ENCODE measurements at places on chromosomes 7 and 10.

DNA sequence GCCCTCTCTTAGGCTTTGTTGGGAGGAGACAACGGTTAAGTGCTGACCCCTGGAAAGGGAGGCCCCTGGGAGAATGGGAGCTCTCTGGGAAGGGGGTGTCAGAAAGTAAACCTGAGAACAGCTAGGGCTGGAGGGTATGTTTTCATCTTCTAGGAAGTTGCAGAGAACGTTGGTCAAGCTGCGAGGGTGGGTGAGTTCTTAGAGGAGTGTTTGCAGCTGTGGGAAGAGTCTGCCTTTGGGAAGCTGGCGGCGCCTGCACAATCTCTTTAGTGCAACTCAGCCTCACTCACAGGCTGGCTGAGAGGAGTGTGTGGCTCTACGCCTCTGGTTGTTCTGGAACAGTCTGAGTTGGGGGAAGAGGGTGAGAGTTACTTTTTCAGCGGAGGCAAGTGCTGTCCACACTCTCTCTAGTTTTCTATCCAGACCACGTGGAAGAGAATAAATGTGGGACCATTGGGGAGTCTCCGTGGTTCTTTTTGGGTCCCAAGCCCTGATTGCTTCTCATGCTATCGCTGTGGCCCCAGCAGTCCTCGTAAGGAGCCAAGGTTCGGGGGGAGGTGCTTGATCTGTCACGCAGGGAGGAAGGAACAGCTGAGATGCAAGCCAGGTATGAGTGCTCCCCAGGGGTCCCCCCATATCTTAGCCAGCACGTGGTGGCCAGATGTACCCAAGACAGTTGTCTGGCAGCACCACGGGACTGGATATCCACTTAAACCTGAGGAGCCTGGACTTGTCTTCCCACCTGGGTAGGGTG lies 237.2 kb downstream of the BUB3 start:
- no peak for DNase-seq

GRCh38 chr7:72453471-72453870 lies 41.3 kb upstream of the CALN1 start:
- no peak for DNase-seq

- peak; percentile 37 for DNase-seq
These were observed 79.9 kb downstream of the ELFN1 start for GRCh38 chr7:1749864-1750466.

DNA sequence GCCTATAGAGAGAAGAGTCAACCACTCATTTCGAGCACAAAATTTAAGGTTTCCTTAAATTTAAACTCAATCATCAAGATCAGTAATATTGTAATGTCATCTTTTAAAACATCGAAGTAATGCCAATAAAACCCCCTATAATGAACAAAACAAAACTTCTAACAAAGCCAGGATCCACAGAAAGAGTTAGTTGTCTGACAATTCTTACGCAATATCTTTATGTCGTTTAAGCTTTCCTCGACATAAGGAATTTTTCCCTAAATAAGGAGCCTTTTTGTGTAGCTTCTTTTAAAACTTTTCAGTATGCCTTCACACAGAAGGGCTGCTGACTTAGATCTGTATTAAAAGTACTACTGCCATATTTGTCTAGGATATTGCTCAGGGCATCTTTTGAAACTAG lies 7.5 kb downstream of the EBLN1 start:
- no peak for DNase-seq

DNA sequence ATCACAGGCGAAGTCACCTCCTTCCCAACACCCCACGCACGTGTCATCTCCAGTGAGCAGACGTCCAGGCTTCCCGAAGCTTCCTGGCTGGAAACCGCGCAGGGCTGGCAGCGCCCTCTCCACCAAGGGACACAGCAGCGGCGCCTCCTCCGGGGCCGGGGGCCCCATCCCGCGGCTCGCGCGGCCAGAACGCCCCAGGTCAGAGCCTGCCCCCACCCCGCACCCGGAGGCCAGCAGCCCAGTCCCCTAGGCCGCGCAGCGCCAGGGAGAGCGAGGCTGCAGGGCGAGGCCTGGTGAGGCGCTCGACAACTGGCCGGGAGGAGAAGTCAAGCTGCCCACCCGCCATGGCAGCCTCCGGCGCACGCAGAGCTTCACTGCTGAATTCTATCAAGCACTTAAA lies 247.0 kb downstream of the SEMA3D start:
- no peak for DNase-seq

GRCh38 chr7:119555788-119556187 lies 717.2 kb upstream of the KCND2 start:
- DNase-seq, result no peak

DNA sequence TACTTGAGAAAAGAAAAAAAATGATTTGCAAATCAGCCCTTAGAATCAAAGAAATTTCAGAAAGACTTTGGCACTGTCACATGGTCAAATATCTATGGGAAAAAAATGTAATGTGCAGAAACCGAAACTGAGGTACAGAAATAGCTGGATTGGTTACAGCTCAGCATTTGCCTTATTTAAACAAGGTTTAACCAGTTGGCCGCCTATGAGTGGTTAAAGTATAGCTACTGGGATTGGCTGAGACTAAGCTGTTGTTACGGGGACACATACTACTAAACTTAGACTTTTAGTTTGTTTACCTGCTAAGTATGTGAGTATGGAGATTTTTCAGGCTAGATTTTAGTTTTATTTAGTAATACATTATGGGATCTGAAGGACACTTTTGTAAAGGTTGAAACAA lies 38.6 kb downstream of the SFTPD start:
- no peak for DNase-seq

DNA sequence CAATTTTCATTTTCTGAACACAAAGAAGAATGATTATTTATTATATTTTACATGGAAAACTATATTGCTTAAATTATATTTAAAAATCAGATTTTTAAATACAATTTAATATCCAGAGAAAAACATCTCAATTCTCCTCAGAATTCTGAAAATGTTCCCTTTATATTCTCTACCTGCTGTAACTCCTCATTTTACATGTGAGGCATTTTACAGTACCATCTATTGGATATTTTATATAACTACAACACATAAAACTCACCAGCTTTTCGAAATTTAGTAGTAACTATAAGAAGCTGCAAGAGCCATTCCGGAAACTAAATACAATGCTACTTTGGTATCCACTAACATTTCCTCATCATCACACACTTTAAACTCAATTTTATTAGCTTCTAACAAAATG lies 264.6 kb downstream of the DGKB start:
- no peak for DNase-seq

DNA sequence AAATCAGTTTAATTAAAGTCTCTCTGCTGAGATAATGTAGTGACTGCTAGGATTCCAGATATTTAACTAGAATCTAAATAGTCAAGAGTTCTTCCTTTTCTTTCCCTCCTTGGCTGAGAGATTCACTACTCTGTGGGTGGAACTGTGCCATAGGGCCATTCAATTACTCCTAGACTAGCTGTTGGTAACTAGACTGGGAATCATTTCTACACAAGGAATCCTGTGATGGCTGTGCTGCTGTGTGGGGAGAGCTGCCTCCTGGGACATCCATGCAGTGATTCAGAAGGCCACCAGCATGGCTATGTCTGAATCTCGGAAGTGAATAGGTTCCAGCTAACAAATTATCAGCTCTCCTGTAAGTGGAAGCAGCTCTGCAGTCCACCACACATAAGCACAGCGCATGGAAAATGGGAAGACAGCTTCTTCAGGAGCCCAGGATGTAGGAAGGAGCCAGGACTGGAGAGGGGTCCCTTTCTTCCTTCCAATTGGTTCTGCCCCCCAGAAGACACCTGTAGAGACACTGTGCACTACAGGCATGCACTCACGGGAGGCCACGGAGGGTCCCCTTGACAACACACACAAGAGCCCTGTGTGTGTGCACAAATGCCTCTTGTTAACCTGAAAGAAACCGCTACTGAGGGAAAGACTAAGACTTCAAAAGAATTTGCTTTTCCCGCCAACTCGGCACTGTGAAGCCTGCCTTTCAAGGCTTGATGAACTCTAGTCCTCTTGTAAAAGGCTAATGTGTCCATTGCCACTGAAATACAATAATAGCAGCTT lies 66.5 kb downstream of the SCRN1 start:
- no peak for DNase-seq

- no peak for DNase-seq
These were observed 8.8 kb downstream of the ADAMTS14 start for GRCh38 chr10:70680899-70681730.

DNA sequence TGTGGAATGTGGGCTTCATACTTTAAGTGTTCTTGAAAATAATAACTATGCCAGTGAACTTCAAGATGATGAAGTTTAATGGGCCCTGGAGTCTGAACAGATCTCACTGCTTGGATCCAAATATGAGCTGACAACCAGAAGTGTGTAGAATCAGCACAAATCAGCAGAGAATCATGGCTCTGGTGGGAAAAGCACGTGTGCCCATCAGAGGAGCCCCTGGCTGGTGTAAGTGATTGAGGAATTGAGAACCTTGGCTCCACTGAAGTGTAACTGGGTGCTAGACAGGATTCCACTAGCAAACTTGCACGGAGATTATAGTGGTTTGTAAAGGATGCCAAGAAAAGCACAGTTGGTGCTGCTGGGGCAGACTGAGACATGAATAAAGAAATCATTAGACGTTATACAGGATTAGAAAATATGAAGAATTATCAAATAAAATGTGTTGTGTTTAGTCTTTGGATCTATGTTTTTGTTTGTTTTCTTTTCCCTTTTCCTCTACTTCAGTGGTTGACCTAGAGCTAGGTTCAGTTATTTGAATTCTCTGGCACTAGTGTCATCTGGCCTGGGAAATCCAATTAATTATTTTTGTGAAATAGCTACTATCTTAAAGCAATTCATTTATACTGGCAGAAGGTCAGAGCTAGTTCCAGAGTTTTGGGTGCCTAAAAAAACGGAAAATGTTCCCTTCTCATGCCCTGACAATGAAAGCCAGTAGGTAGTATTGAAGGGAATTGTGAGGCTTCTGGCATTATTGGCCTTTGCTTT lies 175.7 kb upstream of the MEOX2 start:
- DNase-seq, result peak; percentile 62

GRCh38 chr10:59700709-59701108 lies 8.9 kb downstream of the SLC16A9 start:
- DNase-seq, result no peak

DNA sequence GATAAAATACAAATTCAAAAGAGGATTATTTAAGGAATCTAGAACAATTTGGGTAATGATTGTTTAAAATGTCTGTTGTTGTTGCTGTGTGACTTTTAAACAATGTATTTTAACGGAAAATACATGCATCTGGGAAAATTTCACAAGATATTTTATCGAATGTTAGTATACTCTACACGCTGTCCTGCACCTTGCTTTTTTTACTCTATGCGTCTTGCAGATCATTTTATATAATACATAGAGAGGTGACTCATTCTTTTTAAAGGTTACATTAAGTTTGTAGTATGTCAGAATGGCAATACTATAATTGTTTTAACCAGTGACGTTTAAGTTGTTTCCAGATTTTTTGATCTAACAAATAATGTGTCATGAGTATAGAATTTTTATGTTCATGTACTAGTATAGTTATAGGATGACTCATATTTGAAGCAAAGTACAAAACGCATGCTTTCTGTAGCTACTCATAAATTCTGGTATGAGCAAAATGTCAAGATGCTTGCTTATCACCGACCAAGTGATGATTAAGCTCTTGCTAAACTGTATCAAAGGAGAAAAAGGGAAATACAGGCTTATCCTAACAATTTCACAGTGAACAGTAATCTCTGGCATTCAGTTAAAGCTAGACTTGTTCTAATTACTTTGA lies 4.9 kb downstream of the DKK1 start:
- peak; percentile 74 for DNase-seq

- DNase-seq, result no peak
These were observed 45.3 kb downstream of the PDLIM1 start for GRCh38 chr10:95245425-95246055.

GRCh38 chr7:107253599-107253998 lies 84.8 kb downstream of the HBP1 start:
- no peak for DNase-seq

GRCh38 chr7:16136896-16137295 lies 284.4 kb downstream of the CRPPA start:
- DNase-seq, result no peak

DNA sequence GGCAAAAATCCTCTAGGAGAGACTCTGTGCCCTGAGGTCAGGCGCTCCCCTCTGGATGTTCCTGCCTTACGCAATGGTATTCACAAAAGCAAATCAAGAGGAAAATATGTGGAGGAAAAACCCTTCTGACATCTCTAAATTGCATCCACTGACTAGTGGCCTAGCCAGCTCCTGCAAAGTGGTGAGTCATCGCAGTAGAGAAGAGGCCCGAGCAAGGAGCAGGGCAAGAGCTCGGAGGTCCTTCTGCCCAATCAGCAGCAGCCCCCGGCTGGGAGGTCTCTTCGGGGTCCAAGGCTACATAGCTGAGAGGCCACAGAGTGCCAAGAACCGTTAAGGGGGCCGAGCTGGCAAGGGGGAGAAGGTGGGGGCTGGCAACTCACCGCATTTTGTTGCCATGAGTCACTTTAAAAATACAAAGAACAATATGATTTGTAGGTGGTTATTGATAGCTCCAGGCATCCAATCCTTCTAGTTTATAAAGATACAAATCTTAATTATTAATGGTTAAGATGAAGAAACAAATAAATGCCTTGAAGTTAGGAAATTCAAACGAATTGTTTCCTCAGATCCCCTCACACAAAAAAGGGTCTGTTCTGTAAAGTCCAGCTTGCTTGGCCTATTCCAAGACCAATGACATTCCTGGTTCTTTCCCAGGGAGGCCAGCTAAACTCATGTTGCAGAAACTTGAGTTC lies 161.6 kb downstream of the PKD1L1 start:
- peak; percentile 99 for DNase-seq

DNA sequence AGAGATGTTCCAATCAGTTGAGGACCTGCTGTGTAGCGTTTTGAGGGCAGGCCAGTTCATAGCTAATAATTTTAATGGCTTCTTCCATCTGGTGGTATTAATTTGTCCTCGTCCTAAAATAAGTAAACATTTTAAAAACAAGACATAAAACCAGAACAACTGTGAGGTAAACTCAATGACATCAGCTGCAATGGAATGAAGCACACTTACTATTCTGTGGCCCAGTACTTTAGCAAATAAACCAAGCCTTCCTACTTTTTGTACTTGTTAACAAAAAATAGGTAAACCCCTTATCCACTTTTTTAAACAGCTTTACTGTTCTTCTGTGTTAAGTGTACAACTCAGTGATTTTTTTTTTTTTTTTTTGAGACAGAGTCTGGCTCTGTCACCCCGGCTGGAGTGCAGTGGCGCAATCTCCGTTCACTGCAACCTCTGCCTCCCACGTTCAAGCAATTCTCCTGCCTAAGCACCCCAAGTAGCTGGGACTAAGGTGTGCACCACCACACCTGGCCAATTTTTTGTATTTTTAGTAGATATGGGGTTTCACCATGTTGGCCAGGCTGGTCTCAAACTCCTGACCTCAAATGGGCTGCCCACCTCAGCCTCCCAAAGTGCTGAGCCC lies 28.9 kb upstream of the FZD1 start:
- peak; percentile 8 for DNase-seq

GRCh38 chr7:10245406-10245805 lies 728.3 kb upstream of the PHF14 start:
- DNase-seq, result no peak

Data from astrocyte of the hippocampus (primary cell).